NCI-H345 (cell line): ENCODE measurements at places on chromosomes 1 and 21.

- no peak for DNase-seq
Measured at GRCh38 chr1:23576338-23577055, 17.2 kb upstream of the ID3 start.

DNA sequence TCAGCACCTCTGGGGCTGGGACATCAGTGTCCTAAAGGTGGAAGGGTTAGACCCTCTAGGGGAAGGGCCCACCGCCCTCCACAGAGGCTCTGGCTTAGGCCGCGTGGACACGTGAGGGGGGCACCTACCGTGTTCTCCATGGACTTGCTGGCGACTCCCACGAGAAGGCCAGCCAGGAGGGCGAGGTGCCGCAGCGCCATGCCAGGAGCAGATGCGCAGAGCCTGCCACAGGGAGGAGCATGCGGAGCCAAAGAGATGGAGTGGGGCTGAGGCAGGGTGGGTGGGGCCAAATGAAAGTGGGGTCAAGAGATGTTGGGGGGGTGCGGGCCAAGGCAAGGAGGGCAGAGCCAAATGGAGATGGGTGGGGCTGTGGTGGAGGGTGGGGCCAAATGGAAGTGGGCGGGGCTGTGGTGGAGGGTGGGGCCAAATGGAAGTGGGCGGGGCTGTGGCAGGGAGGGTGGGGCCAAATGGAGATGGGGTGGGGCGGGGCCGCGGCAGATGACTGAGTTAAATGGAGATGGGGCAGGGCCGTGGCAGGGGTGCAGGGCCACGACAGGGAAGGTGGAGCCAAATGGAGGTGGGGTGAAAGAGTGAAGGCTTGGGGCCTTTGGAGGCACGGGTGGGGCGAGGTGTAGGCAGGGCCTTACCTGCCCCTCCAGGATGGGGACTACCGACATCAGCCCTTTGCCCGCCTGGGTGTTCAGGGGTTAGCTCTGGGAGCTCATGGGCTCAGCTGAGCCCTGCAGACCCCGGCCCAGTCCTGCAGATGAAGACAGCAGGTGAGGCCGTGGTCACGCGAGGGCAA lies 17.4 kb upstream of the RNF223 start:
- DNase-seq = no peak

DNA sequence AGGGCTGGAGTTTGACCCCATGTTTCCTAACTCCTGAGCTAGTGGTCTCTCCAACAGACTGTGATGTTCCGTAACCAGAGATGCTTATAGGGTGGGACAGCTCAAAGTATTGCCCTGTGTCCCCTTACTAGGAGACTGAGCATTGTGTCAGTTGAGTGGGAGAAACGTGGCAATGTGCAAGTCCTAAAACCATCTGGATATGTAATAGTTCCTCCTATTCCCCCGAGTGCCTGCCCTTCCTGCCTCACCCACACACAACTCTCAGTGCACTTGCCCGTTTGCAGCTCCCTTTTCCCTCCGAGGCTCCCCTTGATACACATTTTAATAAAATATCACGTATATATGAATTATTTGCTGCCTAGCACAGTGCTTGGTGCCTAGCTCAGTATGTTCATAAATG lies 3.4 kb downstream of the PIGV start:
- no peak for DNase-seq

GRCh38 chr1:147211577-147211976 lies 13.6 kb downstream of the FMO5 start:
- DNase-seq = no peak

- DNase-seq = no peak
Measured at GRCh38 chr1:234505769-234506102, 26.8 kb upstream of the TARBP1 start.
